Adrenal gland (tissue), 19 donors: ENCODE measurements at places on chromosomes 12 and 14. TPM values are rescaled to one million over a fixed set of nuclear protein-coding genes. Genes with fewer than 3 reads are reported as not detected.

DNA sequence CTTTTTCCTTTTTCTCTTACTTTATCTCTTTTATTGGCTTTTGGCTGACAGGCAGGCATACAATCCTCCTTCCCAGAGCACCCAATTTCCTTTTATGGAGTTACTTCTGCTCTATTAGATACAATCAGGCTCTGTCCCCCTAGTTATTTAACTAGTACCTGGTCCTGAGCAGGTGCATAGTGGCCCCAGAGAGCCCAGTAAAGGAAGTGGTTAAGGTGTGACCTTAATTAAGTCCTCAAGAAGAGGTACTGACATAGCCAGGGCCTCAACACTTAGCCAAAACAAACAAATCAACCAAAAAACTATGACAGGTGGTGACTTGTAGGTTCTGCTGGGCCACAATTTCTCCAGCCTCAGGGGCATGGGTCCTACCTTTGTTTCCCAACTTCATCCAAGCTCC is 82.9 kb downstream of the CCDC60 start:
- H3K27me3 ChIP-seq, result no peaks in the 10 kb centered on the region
- no peak overlapping the region for H3K27ac ChIP-seq
- H3K4me1 ChIP-seq, result no peaks in the 10 kb centered on the region
- DNase-seq, result no peak

DNA sequence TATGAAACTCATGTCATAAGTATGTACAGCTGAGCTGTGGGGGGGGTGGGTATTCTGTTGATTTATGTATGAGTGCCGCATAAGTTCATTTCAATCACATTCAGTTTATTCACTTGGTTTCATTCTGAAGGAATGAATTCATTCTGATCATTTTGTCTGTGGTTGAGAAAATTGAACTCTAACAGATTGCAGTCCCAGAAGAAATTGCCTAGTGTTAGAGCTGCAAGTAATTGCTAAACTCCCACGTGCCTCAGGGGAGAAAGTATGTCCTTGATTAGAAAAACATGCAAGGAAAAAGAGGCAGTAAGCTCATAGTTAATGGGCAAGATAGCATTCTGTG is 442.4 kb upstream of the MGAT4C start:
- H3K36me3 ChIP-seq, result no peaks in the 10 kb centered on the region
- no peak overlapping the region for H3K4me3 ChIP-seq
- DNase-seq, result no peak
- no peaks in the 10 kb centered on the region for H3K27me3 ChIP-seq

Gene MYO1A
- 1.6 TPM for total RNA-seq

DNA sequence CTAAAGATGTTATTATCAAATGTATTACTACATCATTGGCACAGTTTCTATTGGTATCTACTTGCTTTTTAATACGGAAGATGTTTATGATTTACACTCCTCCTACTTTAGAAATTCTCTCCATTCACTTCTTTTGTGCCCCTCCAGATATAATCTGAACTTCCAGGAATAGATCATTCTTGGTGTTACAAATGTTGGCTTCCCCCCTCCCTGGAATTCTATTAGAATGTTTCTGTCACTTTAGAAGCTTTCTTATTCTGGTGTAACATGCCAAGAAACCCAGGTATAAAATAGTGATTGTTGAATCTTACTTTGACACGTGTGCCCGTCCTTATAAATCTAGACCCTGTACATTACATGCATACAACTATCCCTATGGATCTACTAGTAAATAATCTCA is 1.2 kb upstream of the WDR20 start:
- no peaks in the 10 kb centered on the region for H3K36me3 ChIP-seq
- H3K4me1 ChIP-seq, result peaks cover 8% of the 10 kb centered on the region
- H3K27me3 ChIP-seq, result no peaks in the 10 kb centered on the region
- H3K4me3 ChIP-seq, result no peak overlapping the region

- H3K4me3 ChIP-seq, result no peak overlapping the region
- no peaks in the 10 kb centered on the region for H3K36me3 ChIP-seq
- no peak for DNase-seq
- no peaks in the 10 kb centered on the region for H3K27me3 ChIP-seq
- H3K27ac ChIP-seq, result no peak overlapping the region
Measured at GRCh38 chr12:79227091-79227490, 362.5 kb downstream of the SYT1 start.

Gene TAS2R43
- total RNA-seq, result 0.28 TPM

DNA sequence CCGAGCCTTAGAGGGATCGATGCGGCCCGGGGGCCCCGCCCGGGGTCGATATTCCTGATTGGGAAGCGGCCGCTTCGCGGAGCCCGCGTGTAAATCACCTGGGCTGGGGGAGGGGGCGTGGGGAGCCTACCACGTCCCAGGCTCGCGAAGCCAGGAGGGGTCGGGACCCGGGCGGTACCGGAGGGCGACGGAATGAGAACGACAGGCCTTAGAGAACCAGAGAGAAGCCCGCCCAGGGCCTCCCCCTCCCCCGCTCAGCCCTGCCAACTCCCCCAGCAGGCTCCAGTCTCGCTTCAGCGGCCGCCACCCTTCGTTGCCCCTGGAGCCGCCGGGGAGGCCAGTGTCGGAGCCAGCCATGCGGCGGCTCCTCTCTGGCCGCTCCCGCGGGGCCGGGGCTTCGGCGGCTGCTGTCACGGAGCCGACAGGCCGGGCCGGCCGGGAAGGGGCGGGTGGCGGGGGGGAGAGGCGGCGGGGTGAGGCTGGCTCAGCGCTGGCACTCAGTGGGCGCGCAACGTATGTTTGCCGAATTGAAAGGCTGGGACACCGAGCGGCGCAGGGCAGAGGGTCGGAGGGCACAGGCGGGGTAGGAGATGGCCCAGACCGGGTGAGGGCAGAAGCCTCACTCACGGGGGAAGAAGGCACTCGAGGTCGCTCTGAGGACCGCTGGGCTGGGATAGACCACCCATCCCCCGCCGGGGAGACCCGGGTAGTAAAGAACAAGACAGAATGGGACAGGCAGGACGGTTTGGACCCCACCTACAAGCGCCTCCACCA is 1.4 kb upstream of the DNAJC22 start:
- no peak for DNase-seq
- no peaks in the 10 kb centered on the region for H3K36me3 ChIP-seq
- no peak overlapping the region for H3K27ac ChIP-seq
- peaks cover 30% of the 10 kb centered on the region for H3K27me3 ChIP-seq

DNA sequence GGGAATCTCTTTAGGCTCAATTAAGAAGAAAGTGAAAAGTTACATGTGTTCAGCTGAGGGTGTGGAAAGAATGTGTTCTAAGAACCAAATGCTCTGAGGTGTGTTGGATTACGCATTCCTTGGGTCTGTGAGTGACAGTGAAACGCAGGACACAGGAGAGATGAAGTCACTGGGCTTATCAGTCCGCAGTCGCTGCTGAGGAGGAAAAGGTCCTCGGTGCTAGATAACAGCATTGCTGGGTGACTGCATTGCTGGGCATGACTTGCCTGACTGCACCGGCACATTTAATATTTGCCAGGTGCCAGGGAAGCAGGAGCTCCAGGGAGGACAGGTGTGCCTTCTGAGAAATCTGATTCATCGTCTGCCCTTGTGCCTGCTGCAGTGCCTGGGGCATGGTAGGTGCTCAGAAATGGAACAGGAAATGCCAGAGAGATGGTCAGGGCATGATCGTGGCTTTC is 64.4 kb upstream of the FZD10 start:
- DNase-seq, result no peak
- H3K27ac ChIP-seq, result no peak overlapping the region
- no peaks in the 10 kb centered on the region for H3K36me3 ChIP-seq
- no peak overlapping the region for H3K4me3 ChIP-seq
- H3K4me1 ChIP-seq, result no peaks in the 10 kb centered on the region

DNA sequence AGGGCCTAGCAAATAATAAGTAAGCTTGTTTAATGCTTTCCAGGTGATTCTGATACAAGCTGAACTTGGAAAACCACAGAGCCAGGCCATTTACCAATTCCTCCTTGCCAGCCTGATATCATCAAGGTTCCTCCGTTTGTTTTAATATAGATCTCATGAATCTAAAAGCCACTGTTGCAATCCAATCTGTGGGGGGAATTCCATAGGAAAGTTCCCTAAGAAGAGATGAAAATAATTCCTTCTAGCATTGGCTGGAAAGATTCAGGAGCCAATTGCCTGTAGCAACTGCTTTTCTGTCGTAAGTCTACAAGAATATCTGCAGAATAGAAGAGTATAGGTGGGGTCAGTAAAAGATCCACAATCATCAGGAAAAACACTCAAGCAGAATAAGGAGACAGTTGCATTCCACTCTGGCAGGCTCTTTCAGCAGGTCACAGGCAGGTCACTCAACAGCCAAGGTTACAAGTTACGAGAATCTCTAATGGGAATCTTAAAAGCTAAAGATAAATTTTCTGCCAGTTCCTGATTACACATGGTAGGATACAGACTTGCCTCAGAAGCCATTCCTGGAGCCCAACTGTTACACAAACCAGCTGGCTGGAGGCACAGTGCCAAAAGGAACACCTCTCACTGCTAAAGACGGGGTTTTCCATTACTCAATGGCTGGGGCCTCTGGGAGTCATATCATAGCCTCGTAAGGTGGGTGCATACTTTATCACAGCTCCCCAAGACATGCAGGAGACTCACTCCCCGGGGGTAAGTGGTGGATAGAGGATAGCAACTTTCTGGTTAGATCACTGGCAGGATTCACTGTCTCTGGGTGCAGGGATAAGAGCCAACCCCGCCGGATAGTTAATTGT is 43.6 kb downstream of the FGD6 start:
- H3K4me3 ChIP-seq, result no peak overlapping the region
- H3K36me3 ChIP-seq, result no peaks in the 10 kb centered on the region
- H3K27ac ChIP-seq, result peak overlapping the region; percentile 46
- H3K4me1 ChIP-seq, result peaks cover 48% of the 10 kb centered on the region
- H3K27me3 ChIP-seq, result no peaks in the 10 kb centered on the region

GRCh38 chr12:65755596-65755978 is 68.7 kb upstream of the HMGA2 start:
- no peak overlapping the region for H3K27ac ChIP-seq
- DNase-seq, result no peak
- H3K27me3 ChIP-seq, result no peaks in the 10 kb centered on the region
- H3K4me1 ChIP-seq, result no peaks in the 10 kb centered on the region
- H3K4me3 ChIP-seq, result no peak overlapping the region

Gene STYX
- 6.5 TPM for total RNA-seq

Gene ADCY6
- total RNA-seq, result 29.5 TPM

Gene AICDA
- total RNA-seq, result not detected

GRCh38 chr12:112887550-112887949 is 19.2 kb upstream of the OAS1 start:
- no peaks in the 10 kb centered on the region for H3K27me3 ChIP-seq
- H3K27ac ChIP-seq, result no peak overlapping the region
- H3K36me3 ChIP-seq, result no peaks in the 10 kb centered on the region
- no peak for DNase-seq
- H3K4me1 ChIP-seq, result peaks cover 11% of the 10 kb centered on the region
- H3K4me3 ChIP-seq, result no peak overlapping the region

DNA sequence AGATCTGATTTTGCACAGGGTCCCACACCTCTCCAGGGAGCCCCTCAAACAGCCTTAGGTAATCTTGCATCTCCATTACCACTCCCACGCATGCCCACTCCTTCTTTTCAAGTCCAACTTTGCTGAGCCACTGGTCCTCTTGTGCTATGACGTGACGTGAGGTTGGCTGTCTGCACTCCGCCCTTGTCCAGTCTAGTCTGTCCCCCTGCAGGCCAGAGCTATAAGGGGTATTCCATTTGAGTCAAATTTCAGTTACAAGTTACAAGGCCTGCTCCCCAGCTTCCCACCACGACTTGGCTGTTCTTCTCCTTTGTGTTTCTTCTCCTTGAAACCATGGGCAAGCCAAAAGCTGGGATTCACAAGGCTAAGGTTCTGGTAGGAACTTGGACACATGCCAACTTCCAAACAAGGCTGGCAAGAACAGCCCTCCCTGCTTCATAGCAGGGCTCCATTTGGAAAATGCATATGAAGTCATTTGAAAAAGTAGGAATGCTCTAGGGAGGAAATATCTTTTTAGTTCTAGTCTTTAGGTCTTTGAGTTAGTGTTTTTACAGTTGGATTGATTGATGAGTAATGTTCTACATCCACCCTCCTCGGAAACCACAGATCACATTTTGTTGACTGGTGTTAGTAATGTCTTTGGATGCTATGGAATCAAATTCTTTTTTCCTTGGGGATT is 49.1 kb downstream of the KCNA1 start:
- H3K27me3 ChIP-seq, result peaks cover 6% of the 10 kb centered on the region
- H3K36me3 ChIP-seq, result no peaks in the 10 kb centered on the region
- H3K4me3 ChIP-seq, result no peak overlapping the region
- no peak for DNase-seq
- H3K27ac ChIP-seq, result no peak overlapping the region

DNA sequence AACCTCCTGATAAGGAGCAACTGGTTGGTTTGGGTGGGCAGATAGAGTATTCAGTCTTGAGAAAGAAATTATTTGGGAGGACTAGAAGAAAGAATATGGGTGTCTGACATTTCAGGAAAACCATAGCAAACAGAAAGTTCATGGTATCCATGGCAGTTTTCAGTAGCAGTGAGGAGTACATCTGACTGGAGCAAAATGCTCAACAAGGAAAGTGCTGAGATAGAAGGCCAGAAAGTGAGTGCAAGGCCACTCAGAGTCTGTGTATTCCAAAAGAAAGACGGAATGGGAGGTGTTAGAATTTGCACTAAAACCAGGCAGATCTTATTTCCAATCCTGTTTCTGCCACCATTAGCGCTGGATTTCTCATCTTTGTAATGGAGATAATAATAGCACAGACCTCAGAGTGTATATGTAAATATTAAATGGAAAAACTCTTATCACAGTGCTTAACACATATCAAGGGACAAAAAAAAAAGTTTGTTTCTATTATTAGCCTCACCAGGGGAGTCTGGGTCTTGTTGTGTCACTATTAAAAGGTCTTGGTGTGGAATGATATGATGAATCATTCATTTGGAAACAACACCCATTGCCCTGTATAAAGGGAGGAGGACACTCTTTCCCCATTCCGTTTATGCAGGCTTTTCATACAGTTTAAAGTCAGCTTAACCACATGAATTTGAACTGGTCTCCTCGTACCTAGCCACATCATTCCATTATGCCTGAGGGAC is 349.8 kb downstream of the IPO8 start:
- H3K27ac ChIP-seq, result no peak overlapping the region
- no peaks in the 10 kb centered on the region for H3K36me3 ChIP-seq
- H3K4me3 ChIP-seq, result no peak overlapping the region
- H3K27me3 ChIP-seq, result no peaks in the 10 kb centered on the region

GRCh38 chr12:77213319-77213718 is 147.9 kb upstream of the E2F7 start:
- H3K27ac ChIP-seq, result no peak overlapping the region
- DNase-seq, result peak; percentile 15
- no peaks in the 10 kb centered on the region for H3K27me3 ChIP-seq
- H3K4me3 ChIP-seq, result no peak overlapping the region
- no peaks in the 10 kb centered on the region for H3K4me1 ChIP-seq

GRCh38 chr12:80509781-80510556 is 65.9 kb downstream of the PTPRQ start:
- no peaks in the 10 kb centered on the region for H3K27me3 ChIP-seq
- no peak overlapping the region for H3K4me3 ChIP-seq
- H3K4me1 ChIP-seq, result no peaks in the 10 kb centered on the region

DNA sequence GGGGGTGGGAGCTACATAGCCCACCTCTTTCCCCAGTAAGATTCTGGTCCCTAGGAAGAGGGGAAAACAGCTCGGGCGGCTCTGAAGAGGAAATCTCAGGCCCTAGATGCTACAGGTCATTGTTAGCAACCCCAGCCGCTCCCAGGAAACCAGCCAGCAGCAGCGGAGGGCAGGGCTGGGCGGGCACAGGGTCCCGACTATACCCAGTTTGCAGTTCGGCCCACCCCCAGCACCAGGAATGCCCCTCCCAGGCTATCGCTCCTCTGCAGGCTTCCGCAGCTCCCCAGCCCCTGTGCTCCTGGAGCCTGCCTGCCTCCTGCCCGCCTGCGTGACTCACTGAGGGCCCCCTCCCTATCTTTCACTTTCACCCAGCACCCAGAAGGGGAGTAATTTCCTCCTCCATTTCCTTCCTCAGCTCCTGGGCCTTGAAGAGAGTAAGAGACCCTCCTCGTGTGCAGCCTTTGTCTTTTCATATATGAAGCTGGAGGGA is 27.2 kb upstream of the PNMA1 start:
- peaks cover 71% of the 10 kb centered on the region for H3K4me1 ChIP-seq
- no peaks in the 10 kb centered on the region for H3K27me3 ChIP-seq
- peak overlapping the region; percentile 46 for H3K4me3 ChIP-seq
- peak; percentile 87 for DNase-seq
